GM12891 (cell line): ENCODE measurements at places on chromosomes 16 and 17.

GRCh38 chr17:62627904-62628633 lies 599 bp downstream of the MRC2 start:
- peak; percentile 64 for DNase-seq

GRCh38 chr16:24990803-24991202 lies 24.4 kb downstream of the ARHGAP17 start:
- no peak for DNase-seq

DNA sequence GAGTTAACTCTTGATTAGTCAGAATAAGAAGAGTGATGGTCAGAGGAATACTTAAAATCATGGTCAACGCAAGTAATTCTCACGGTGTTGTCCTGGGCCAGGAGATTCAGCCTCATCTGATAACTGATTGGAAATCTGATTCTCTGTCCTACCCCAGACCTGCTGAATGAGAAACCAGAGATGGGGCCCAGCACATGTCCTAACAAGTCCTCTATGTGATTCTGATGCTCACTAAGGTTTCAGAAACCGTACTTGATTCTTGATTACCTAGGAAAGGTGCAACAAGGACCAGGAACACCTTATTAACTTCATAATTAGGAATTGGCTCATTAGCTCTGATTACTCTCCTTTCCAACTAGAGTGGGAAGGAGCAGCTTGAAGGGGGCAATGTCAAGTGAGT lies 44.5 kb downstream of the ANKFY1 start:
- DNase-seq, result no peak

- no peak for DNase-seq
These were observed 187.6 kb downstream of the RGS9 start for GRCh38 chr17:65324611-65325342.

DNA sequence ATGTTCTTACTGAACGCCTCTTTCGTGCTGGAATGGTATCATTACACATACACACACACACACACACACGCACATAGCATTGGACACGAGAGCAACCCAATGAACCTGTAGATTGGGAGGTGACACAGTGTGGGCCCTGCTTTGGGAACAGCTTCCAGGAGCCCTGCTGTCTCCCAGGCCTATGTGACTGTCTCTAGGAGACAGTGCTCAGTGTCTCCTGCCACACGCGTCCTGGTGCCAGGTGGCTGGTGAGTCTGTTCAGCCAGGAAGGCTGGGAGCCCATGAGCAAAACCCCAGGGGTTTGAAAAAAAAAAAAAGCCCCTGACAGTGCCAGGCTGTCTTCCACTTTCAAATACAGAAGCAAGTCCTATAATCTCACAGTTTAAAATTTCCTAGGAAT lies 2.4 kb upstream of the SPOP start:
- no peak for DNase-seq

GRCh38 chr16:29678691-29679267 lies at the start of gene QPRT:
Gene QPRT, plus strand, starts transcription at chr16:29679180. Its CDS starts 18 bp downstream, at chr16:29679198.
- peak; percentile 62 for DNase-seq

DNA sequence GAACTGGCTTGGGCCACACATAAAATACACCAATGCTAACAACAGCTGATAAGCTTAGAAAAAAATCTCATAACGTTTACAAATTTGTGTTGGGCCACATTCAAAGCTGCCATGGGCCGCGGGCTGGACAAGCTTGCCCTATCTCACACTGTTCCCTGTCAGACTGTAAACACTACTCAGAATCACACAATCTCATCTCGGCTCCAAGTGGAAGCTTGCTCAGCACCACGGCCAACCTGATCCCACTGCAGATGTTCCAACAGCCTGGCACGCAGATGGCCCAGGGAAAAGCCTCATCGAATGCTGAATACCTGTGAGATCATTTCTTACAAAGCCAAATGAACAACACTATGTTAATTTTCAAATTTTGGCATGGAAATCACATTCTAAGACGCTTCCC lies 125.8 kb downstream of the ANKRD11 start:
- no peak for DNase-seq

DNA sequence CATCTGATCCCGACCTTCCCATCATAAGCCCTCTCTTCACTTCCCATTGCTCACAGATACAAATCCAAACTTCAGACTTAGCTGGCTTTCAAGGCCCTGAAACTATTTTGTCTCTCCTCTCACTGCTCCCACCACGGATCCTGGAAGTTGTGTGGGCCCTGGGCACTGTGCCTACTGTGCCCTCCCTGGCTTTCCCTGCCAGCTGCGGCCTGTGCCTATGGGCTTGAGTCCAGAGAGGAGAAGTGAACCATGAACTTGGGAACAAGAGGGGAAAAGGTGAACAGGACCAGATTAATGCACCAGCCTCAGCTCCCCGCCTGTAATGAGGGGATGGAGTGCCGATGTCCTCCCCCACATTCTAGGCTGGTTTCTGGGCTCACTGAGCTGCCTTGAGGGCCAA lies 18.9 kb upstream of the KCNJ12 start:
- no peak for DNase-seq

DNA sequence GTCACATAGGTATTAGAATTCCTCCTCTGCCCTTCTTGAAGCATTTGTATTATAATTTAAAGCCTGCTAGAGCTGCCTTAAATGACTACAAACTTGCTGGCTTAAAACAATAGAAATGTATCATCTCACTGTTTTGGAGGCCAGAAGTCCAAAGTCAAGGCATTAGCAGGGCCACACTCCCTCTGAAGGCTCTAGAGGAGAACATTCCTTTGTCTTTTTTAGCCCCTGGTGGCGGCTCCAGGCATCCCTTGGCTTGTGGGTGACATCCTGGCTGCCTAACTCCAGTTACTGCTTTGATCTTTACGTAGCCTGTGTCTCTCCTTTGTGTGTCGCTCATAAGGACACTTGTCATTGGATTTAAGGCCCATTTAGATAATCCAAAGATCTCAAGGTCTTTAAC lies 186.6 kb upstream of the SALL1 start:
- DNase-seq, result no peak

- no peak for DNase-seq
These were observed 8.1 kb downstream of the MEIOB start for GRCh38 chr16:1863681-1864460.

- no peak for DNase-seq
These were observed 3.2 kb upstream of the ASB16 start for GRCh38 chr17:44167181-44167861.

- DNase-seq, result no peak
These were observed 1.6 kb downstream of the FAM20A start for GRCh38 chr17:68599552-68600066.

DNA sequence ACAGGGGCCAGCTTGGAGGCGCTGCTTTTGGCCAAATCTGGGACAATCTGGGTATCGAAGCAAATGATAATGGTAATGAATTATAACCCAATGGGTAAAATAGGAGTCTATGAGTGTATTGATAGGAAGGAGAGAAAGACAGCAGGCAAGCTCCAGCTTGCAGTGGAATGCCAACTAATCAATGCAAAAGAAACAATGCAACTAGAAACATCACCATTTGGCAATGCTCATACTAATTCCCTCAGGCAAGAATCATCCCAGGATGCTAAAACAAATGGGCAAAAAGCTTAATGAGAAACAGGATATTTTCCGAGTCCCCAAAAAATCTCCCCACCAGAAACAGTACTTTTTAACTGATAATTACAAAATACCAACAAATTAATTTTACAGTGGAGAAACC lies 64.7 kb downstream of the ADCY9 start:
- no peak for DNase-seq

DNA sequence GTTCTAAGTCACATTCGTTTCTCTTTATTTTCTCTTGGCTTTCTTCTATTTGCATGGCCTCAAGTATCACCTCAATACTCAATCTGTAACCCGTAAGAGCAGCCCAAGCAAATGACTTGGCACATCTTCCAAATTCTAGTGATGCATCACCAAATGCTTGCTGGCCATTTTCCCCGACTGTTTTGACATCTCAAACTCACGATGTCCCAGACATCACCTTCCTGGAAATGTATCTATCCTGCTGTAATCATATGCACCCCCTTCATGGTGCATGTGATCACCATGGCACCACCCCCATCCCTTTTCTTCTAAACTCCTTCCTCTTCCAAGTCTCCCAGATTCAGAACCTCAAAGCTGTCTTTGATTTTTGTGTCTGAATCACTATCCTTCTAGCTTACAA lies 24.0 kb upstream of the ABCA5 start:
- DNase-seq, result no peak

DNA sequence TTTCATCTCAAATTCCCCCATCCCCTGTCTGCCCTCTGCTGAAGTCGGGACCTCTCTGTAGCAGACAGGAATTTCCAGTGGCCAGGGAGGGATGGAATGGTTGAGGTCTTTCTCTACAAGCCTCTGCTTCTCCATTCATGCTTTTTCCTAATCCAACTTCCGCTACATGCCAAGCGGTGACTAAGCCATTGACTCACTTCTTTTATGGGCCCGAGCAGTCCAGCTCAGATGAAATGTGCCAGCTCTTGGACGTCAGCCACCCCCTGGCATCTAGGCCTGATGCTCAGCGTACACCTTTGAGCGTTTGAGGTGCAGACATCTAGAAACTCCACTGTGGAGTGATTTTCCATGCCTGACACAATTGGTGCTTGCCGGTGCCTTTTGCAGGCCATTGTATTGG lies 40.7 kb upstream of the GPR139 start:
- no peak for DNase-seq
